ENCODE measurements at places on chromosomes 3 and 15.

DNA sequence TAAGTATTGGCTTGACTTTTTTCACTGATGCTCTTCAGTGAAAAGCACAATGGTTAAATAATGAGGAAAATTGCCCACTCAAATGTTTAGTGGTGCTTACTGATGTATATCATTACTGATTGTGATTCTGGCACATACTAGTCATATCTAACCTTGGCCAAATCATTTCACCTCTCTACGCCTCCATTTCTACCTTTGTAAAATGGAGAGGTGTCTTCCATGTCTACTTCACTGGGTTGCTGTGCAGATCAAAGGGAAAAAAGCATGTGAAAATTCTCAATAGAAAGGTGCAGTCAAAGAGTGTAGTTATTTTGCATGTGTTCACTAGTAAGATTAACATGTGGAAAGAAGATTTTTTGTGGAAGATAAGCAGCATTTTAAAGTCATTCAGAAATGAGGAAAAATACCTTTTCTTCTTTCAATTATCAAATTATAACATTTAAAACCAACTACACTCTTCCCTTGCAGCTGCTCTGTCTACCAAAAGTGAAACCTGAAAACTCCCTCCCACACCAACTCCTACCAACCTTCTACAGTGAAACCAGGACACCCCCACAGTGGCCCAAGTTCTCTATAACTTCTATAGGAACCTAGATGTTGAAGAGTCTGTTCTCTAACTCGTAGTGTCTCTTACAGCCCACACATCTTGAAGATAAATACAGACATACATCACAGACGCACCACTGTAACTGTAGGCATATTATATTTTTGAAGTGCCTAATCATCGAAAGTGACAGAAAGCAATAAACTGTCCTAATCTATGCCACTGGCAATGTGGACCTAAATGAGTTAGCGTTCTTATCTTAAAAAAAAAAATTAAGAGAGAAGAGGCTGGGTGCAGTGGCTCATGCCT lies 1.4 kb downstream of the CD200R1 start:
- DNase-seq, result peak; percentile 45

GRCh38 chr15:26051761-26052675 lies 188.9 kb upstream of the ATP10A start:
- DNase-seq, result no peak

- no peak for DNase-seq
These were observed 51.2 kb downstream of the KLHL25 start for GRCh38 chr15:85743392-85744055.

DNA sequence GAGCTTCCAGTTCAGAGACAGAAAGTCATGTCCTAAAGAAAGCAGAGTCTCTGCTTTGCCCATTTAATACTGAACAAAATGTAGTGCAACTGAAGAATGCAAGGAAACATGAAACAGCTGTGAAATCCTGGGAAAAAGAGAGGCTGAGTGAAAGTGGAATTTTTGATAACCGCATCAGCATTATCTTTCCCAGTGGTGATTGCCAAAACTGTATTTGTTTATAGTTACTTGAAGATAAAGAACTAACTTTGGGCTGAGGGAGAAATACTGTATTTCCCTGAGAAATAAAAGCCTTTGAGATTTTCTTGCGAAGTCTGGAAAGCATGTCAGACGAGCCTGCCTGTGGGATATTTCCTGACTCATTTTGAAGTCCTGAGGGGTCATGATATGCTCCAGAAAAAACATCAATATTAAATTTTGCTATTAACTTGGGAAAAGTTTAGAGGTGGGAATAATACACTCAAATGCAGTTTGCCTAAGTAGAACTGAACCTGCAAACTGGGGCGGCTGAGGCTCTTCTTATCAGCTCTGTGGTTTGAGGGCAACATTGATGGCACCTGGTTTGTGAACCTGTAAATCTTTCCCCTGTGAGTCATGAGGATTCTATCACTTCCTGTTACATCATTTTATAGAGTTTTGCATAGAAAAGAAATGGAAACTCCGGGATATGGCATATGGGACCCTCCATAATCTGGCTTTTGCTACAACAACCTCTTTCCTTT lies 855.3 kb downstream of the MCTP2 start:
- DNase-seq, result no peak

DNA sequence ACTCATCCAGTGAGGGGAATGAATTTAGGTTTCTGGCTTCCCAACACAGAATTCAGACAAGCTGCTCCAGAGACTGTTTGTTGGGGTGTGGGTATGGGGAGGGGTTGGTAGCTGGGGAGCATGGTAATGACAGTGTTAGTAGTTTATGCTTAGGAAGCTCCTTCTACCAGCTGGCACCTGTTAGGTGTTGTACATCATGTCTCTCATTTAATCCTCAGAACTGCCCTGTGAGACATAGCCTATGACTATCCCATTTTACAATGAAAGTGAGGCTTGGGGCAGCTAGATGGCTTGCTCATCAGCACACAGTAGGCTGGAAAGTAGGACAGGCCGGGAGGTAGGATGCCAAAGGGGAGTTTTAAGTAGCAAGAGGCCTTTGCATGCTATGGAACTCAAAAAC lies 2.5 kb downstream of the EIF4E3 start:
- DNase-seq, result no peak

- DNase-seq, result no peak
These were observed 30.6 kb upstream of the FAM107A start for GRCh38 chr3:58607816-58608215.

GRCh38 chr3:122427857-122428471 lies 12.1 kb upstream of the WDR5B start:
- no peak for DNase-seq

- no peak for DNase-seq
These were observed 12.0 kb downstream of the GREM1 start for GRCh38 chr15:32729700-32730395.

DNA sequence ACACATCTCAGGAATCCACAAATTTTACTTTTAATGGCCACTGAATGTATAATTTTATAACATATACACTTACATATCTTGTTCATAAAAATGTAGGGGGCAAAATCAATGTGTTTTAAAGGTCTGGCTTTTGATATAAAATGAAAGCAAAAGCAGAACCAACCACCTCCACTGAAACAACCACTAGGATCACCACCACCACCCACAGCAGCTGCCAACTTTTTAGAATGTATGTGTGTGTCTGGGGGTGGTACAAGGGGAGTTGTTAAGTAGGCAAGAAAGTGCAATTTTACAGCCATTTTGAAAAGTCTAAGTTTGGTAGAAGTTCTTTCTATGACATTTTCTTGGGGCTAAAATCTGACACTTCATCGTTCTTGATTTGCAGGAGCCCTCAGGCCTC lies 44.0 kb downstream of the OTOL1 start:
- DNase-seq, result no peak

DNA sequence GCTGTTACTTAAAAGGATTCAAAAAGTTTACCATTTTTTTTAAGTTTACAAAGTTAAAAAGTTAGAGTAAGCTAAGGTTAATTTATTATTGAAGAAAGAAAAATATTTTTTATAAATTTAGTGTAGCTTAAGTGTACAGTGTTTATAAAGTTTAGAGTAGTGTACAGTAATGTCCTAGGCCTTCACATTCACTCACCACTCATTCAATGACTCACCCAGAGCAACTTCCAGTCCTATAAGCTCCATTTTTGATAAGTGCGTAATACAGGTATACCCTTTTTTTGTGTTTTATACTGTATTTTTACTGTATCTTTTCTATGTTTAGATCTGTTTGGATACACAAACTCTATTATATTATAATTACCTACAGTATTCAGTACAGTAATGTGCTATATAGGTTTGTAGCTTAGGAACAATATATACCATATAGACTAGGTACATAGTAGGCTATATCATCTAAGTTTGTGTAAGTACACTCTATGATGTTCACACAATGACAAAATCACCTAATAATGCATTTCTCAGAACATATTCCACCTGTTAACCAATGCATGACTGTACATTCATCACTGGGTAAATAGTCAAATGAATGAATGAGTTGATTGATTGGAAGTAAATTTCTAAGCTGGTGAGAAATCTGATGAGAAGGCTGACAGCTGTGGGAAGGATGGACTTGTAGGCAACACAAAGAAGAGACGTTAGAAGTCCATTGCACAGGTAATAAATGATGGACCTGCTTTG lies 95.2 kb upstream of the CDIN1 start:
- DNase-seq, result no peak

DNA sequence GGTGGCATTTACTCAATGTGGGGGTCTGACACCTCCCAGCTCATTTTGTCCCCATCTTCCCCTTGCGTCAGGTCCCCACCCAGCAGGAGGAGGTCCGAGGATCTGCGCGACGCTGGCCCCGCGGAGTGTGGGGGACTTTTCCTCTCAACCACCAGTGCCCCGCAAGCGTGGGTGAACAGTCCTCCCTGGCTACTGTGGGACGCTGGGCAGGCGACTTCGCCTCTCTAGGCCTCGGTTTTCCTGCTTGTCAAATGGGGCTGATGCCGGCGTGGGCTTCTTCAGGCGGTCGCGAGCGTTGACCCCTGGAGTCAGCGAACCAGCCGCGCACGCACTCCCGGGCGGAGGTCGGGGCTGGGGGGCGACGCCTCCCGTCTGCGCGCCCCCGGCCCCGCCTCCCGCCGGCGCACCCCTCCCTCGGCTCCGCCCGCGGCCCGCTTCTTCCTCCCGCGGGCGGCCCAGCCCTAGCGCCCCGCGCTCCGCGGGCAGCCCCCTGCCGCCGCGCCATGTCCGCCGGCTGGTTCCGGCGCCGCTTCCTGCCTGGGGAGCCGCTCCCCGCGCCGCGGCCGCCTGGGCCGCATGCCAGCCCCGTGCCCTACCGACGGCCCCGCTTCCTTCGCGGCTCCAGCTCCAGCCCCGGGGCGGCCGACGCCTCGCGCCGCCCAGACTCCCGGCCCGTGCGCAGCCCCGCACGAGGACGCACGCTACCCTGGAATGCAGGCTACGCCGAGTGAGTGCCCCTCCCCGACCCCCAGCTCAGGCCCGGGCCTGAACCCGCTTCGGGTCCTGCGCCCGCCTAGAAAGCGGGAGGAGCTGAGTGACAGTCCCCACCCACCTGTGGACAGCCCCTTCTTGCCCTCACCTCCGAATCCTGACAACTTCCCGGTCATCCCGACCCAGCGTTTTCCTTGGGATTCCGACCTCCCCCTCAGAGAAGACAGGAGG lies at the start of gene PPM1M:
Gene PPM1M (plus strand): TSS at position 438 of the 942 bp plus-strand sequence. CDS start 66 bp downstream, at position 504.
- no peak for DNase-seq

DNA sequence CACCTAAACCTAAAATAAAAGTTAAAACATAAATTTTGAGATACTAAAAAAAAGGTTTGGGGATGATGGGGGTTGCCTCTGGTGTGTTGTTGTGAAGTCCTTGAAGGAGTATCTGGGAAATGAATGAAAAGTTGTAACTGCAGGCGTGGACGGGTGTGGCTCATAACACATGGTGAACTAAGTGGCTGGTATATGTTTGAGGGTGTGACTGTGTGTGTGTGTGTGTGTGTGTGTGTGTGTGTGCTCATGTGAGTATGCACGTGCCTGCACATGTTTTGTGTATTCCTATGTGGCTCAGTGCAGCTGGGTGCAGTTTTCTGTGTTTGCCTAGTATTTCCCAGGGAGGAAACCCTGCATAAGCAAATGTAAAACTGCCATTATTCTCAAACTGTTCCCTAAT lies 229.9 kb upstream of the TRIM42 start:
- DNase-seq, result no peak

DNA sequence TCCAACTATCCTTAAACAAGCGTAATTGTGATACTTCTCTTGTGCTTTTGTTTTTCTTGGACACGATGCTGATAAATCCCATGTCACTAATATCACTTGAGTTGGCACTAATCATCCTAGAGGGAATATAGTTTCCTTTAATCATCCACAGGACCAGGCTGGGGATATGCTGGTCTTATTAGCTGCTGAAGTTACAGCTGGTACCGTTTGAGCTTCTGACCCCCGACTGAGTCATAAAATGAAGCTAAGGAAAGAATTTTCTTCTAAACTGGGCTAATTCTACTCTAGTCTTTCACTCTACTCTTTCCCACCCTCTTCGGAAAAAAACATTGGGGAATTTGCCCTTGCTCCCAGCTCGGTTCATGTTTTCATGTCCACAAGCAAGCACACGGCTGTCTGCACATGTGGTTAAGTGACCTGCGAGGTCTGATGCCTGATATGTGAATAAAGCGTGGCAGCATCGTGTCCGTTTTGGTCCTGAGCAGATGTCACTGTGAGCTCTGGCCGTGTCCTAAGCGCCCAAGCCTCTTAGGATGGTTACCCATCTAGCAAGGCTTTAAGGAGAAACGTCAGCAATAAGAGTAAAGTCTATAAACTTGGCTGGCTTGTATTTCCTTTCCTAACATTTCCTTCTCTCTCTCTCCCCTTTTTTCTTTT lies 223.7 kb downstream of the ITPR1 start:
- no peak for DNase-seq

DNA sequence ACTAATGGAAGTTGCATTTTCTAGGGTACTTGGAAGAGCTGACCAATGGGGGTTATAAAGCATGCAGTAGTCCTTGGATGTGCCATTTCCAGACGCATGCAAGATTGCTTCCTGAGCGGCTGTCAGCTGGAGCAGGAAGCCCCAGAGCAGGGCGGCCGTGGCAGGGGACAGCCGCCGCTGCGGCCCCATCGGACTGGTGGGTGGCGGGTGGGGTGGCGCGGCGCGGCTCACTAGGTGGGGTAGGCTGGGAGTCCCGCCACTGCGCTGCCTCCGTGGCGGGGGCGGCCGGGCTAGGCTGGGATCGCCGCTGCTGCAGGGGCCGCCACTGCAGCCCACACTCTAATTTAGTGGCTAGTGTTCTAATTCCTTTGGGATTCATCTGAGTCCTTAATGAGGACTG lies 56.5 kb upstream of the FGF7 start:
- no peak for DNase-seq

GRCh38 chr3:141690431-141691072 lies 47.5 kb upstream of the RNF7 start:
- no peak for DNase-seq

DNA sequence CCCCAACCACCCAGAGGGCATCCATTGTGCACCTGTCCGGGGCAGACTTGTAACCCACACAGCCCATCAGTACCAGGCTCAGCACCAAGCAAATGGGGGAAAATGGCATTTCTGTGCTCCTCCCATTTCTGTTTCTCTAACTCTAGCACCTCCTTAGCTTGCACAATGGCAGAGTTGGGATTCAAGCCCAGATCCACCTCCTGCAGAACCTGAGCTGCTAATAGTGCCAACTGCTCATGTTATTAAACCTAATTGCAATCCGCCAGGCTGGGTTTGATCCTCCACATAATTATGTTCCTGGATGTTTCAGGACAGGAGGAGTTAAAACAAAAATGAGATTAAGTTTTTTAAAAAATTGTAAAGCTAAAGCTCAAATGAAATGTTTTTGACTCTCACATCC lies 235.0 kb downstream of the OCA2 start:
- DNase-seq, result no peak

- no peak for DNase-seq
These were observed 178.9 kb downstream of the IGF1R start for GRCh38 chr15:98827217-98827616.

DNA sequence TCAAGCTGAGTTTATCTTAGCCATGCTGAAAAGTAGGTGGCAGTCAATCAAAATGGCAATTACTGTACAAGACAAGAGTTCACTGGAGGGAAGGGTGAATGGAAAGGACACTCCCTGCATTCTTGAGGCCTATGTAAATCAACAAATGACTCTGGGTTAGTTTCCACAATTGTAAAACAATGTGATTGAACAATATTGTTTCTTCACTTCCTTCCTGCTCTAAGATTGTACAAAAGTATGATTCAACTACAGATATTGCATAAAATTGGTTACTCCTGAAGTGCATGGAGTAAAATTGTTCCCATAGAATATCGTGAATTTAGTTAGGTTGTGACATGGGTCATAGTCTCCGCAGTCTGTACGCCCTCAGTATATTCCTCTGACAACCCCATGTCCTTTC lies 277.6 kb downstream of the LPP start:
- DNase-seq, result no peak
